Stimulated activated CD8-positive, alpha-beta memory T cell treated with anti-CD3 and anti-CD28 coated beads, Interleukin-7, amount 100 ng/mL, for 1 hour (primary cell): ENCODE measurements at places on chromosomes 1 and 21.

DNA sequence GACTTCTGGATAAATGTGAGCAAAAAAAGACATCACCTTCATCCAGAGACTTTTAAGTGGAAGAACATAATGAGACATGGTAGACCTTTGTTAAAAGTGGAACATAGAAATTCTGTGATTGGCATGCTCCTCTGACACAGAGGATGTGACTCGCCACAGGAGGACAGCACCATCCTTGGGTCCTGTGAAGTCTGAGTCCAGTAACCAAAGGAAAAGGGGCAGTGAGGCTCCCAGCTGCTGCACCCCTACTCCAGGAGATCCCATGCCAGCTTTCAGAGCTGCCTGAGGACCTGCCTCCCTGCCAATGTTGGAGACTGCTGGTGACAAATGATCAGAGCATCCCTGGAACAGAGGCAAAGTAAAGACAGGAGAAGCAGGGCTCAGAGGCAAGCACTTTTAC, 136.2 kb downstream of the BRINP2 start:
- DNase-seq, result no peak

- no peak for DNase-seq
Observed at GRCh38 chr21:39367783-39368182, 18.9 kb upstream of the HMGN1 start.

DNA sequence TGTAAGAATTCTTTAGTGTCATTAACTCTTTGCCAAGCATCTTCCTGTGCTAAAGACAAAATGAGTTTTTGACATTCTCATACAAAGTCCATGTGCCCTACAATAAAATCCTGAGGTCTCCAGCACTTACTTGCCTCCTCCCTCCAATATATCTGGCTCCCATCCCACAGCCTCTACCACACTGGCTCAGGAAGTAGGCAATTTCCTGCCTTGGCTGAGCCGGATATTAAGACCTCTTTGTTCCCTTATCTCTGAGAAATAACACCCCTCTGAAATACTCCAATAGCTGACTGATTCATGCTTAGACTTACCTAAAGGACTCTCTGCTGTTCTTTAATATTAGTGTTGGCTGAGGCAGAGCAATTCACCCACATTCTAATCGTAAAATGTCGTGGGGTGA, 37.6 kb upstream of the GORAB start:
- no peak for DNase-seq

DNA sequence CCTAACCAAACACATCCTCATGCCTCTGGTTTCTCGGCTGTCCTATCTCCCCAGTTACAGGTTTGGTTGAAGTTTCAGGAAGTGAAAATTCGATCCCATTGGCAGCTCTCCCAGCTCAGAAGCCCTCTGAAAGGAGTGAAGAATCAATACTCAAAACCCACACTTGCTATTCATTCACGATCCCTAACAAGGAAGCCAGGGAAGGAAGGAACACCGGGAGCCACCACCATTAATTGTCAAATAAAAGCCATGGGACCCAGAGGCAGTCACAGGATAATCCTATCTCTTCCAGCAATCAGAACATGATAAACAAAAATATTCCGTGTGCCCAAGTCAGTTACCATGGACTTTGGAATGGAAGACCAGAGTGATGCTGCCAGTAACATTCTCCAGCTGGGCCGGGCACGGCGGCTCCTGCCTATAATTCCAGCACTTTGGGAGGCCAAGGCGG, 7.0 kb downstream of the TMPRSS2 start:
- DNase-seq, result no peak

DNA sequence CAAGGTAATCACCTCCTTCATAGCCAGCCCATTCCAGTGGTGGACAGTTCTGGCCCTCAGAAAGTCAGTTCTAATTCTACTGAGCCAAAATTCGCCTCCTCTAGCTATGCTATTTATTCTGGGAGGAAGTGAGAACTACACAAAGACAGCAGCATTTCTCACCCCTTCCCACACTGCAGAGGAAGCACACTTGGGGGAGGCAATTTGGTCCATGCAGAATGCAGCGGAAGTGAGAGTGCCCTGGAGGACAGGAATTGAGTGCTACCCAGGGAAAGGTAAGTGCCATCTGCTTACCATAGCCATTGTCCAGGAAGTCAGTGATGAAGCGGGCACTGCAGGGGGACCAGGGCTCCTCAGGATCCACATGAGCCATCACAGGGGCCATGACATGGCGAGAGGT, 3.7 kb downstream of the ADAMTS4 start:
- DNase-seq, result no peak

DNA sequence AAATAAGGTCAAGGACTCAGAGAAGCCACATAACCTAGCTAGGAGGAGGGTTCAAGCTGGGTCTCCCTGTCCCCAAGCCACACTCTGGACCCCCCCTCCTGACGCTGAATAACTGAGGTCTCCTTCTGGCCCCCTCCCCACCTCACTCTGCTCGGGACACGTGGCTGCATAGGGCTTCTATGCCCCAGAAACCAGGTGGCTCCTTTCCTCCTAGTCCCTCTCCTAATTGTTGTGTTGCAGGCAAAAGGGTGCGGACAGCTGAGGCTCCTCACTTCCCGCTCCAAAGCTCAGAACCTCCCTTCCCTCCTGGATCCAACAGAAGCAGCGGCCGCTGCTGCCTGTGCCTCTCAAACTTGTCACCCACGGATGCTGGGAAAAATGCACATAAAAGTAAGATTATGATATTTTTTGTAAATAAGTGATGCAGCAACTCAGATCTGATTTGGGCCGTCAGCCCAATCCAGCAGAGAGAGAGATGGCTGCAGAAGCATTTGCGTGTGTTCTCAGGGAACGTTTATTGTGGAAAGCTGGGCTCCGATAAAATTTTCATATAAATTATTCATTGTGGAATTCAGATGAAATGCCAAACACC, 40.8 kb upstream of the C1orf174 start:
- no peak for DNase-seq
